Endothelial cell (in vitro differentiated cells): ENCODE measurements at places on chromosomes 12 and 14.

GRCh38 chr12:9626821-9627220 lies 19.1 kb upstream of the KLRB1 start:
- no peak for DNase-seq

GRCh38 chr12:111607239-111607638 lies 8.1 kb upstream of the ATXN2 start:
- DNase-seq, result no peak

DNA sequence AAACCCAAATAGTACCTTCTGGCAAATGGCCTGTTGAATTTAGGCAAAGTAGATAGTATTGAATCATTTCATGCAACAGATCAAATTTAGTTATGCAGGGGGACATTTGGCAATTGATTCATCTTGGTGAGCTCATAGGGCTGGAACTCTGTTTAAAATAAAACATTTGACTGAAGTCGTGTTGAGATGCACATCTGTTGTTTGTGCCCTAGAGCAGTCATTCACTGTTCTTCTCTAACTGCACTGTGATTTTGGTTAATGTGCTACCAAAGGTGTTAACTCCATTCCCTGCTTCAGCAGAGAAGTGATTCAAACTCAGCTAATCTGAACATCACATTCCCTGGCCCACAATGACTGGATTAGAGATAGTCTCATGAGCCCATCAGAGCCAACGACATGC lies 44.0 kb upstream of the CSRP2 start:
- no peak for DNase-seq

DNA sequence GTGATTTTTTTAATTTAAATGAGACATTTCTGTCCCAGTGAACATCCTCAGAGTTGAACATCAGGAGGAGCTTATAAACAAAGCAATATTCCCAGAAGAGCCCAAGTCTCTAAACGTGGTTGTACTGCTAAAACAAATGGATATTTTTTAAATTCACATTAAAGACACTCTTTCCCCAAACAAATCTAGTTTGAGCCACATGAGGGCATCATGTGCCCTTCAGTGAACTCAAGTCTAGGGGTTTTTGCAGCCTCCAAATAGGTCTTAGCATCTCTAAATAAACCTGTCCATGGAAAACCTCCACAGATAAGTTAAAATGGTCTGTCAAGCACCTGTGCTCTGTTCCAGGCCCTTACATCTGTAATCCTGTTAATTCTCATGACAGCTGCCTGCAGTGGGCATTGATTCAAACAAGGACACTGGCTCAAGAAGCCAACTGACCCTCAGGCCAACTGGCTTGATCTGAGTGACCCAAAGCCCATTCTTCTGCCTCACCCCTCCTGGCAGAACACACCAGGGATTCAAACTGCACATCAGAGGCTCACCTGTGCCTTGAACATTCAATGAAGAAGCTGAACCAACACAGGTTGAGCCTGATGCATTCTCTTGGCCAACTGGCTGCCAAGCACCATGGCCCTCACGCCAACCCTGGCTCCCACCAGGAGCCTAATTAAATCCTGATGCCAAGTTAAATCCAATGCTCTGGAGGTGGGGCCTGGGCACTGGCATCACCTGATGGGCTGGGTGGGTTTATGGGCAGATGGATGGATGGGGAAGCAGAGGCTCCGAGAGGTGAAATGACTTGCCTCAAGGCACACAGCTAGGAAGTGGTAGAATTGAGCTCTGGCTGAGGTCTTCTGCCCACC lies 8.6 kb downstream of the ISCU start:
- no peak for DNase-seq

DNA sequence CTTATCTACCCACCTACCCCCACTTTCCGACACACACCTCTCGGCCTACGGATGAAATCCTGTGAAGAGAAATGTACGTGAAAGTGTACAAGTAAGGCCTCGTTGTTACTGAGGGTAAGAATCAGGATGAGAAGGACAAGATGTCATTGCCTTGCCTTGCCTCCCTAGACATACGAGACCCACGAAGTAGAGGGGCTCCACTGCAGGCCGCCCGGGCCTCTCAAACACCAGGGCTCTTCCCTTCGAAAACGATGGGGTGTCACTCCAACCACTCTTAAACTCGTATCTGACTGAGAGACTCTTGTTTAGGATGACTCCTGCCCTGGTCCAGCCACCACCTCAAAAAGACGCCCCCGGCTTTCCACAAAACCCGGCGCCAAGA lies 498 bp downstream of the RACGAP1 start:
- no peak for DNase-seq
